H1 (cell line): ENCODE measurements at places on chromosomes 13 and 19. TPM values are rescaled to one million over a fixed set of nuclear protein-coding genes. Genes with fewer than 3 reads are reported as not detected.

KLK5 gene
- 1.7 and 2.0 TPM in 2 replicates for polyA plus RNA-seq

DNA sequence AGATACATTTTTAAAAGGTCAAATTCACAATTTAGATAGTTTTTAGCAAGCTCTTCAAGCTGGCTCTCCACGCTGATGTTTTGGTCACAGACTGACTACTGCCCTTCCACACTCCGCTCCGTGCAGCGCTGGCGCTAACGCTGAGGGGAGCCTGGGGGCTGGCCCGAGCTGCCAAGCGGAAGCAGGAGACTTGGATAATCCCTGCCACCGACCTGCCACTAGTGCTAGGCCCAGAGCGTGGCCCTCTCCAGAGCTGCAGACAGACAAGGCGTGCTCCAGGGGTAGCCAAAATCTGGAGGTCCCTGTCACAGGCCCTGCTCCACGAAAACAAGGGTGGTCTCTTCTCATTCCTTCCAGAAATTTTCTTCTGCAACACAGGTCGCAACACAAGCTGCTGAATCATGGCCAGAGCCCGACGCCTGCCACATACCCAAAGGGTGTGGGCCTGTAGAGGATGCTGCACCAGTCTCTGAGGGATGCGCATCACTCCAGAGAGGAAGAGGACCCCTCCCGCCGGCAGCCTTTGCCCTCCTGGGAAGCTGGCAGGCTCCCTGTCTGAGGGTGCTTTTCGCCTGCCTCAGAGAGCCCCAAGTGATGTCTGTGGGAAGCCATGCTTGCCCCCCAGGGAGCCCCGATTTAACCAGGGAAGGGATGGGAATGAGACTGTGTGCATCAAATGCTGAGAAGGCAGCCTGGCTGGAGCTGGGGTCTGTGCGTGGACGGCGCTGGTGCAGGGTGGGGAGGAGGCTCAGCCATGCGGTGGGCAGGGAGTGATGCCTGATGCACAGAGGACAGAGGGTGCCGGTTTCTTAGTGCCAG, 21.6 kb downstream of the CAPS start:
- H3K27me3 ChIP-seq = no peaks in the 10 kb centered on the region
- no peak for DNase-seq
- no peak overlapping the region for H3K27ac ChIP-seq
- H3K4me3 ChIP-seq = no peak overlapping the region
- no peaks in the 10 kb centered on the region for H3K4me1 ChIP-seq
- H3K36me3 ChIP-seq = peaks cover 2% of the 10 kb centered on the region; the same call in 1 of the 2 replicates

DNA sequence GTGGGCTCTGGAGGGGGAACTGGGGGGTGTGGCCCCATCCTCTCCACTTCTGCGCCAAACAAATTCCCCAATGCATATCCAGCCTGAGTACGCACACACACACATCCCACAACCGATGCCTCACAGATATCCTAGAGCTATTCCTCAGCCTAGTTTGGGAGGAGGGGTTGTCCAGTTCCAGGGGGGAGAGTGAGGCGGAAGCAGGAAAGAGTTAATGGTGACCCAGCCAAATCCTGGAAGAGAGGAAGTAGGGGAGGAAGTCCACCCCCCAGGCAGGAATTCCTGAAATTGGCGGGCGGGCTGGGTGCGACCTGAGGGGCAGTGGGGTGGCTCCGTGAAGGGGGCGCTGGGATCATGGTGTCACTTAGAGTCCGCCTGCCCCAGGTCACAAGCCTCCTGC, 897 bp downstream of the GPR4 start:
- peaks cover 14% of the 10 kb centered on the region for H3K4me1 ChIP-seq
- no peak overlapping the region; the same call in 1 of the 2 replicates for H3K4me3 ChIP-seq
- DNase-seq = no peak
- H3K27ac ChIP-seq = no peak overlapping the region
- no peaks in the 10 kb centered on the region for H3K36me3 ChIP-seq

SYCN gene
- polyA plus RNA-seq = not detected in 2 replicates

GRCh38 chr13:57846600-57847173, 215.1 kb downstream of the PCDH17 start:
- H3K4me3 ChIP-seq = no peak overlapping the region
- no peaks in the 10 kb centered on the region for H3K27me3 ChIP-seq
- no peaks in the 10 kb centered on the region for H3K36me3 ChIP-seq
- no peak for DNase-seq
- no peak overlapping the region for H3K27ac ChIP-seq
- no peaks in the 10 kb centered on the region for H3K4me1 ChIP-seq

DNA sequence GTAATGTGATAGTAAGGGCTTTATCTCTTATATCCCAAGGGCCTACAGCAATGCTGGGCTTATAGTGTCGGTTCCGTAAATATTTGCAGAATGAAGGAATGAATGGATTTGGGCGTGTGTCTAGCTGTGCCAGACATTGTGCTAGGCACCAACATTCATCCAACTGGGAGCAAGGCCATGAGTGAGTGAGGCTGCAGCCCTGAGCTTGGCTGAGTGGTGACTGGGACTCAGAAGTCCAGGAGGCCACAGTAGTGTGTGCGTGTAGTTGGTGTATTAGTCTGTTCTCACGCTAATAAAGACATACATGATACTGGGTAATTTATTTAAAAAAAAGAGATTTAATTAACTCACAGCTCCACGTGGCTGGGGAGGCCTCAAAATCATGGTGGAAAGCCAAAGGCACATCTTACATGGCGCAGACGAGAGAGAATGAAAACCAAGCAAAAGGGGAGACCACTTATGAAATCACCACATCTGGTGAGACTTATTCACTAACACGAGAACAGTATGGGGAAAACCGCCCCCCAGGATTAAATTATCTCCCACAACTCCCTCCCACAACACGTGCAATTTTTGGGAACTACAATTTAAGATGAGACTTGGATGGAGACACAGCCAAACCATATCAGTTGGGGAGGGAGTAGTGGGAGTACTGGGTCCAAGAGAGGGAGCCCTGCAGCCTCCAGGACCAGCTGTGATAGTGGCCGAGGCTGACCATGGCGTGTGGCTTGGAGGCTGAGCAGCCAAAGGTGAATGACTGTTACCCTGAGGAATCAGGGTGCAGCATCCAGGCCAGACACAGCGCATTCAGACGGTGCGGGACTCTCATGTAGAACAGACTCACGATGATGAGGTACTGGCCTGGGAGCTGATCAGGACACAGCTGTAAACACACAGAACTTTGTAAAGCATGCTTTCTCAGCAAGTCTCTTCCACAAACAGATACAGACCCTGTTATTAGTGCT, 104.6 kb downstream of the TEX26 start:
- H3K4me3 ChIP-seq = no peak overlapping the region
- H3K36me3 ChIP-seq = no peaks in the 10 kb centered on the region
- no peaks in the 10 kb centered on the region for H3K4me1 ChIP-seq
- no peak overlapping the region for H3K27ac ChIP-seq

- DNase-seq = no peak
- 0 out of 2 replicates have a peak, but pooled peaks cover 2% of the 10 kb centered on the region for H3K27me3 ChIP-seq
- H3K36me3 ChIP-seq = no peaks in the 10 kb centered on the region
- no peak overlapping the region for H3K4me3 ChIP-seq
- H3K4me1 ChIP-seq = peaks cover 5% of the 10 kb centered on the region
- H3K27ac ChIP-seq = no peak overlapping the region
Observed at GRCh38 chr13:95007322-95007721, 293.9 kb downstream of the ABCC4 start.

DNA sequence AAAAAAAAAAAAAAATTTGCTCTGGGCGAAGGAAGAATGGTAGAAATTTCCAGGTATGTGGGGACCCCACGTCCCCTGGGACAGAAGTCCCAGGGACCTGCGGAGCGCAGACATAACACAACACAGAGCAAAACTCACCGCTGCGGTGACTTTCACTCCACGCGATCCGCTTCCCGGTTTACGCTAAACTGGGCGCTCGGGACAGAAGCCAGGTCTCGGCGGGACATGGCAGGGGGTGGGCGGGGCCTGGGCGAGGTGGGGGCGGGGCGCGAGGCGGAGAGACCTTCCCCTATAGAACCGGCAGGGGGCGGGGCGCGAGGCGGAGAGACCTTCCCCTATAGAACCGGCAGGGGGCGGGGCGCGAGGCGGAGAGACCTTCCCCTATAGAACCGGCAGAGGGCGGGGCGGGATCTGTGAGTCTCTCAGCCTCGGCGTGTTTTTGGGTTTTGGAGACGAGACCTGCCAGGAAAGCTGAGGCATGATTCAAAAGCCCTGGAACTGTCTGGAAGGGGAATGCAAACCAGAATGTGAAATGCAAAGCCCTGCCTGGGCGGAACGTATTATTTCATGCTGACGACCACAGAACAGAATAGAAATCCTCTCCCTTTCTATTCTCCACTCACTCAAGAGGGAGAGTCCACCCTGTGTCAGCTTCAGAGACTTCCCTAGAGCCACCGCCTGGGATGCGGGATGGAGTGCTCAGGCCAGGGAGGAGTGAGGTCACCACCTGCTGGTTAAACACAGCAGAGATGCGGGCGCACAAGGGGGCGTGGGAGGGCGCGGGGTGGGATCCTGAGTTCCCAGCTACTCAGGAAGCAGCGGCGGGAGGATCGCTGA, 20.2 kb upstream of the ERVV-1 start:
- H3K27ac ChIP-seq = no peak overlapping the region
- peaks cover 10% of the 10 kb centered on the region; the same call in 1 of the 2 replicates for H3K4me1 ChIP-seq
- H3K36me3 ChIP-seq = no peaks in the 10 kb centered on the region

USE1 gene
- 13.9 and 16.6 TPM in 2 replicates for polyA plus RNA-seq

- H3K4me1 ChIP-seq = no peaks in the 10 kb centered on the region
- DNase-seq = no peak
- H3K27me3 ChIP-seq = no peaks in the 10 kb centered on the region
- H3K36me3 ChIP-seq = peaks cover 9% of the 10 kb centered on the region; the same call in 1 of the 2 replicates
Observed at GRCh38 chr13:46698014-46698413, 98.9 kb downstream of the ESD start.

RASIP1 gene
- 11.4 and 16.4 TPM in 2 replicates for polyA plus RNA-seq

DNA sequence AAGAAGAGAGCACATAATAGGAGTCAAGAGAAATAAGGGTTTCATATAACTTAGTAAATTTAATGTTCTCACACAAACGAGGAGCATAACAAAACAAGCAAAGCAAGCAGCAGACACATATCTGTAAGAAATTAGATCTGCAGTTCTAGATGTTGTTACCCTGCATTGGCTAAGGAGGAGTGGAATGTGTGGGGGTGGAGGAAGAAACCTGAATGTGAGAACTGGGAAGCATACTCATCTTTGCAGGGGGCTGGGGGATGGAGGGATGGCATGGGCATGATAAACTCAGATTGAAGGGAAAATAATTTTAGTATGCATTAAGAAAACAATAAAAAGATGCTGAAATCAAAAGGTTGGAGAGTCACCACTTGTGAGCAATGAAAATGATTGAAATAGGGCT, 255.0 kb downstream of the LIG4 start:
- H3K27ac ChIP-seq = no peak overlapping the region
- H3K27me3 ChIP-seq = no peaks in the 10 kb centered on the region
- no peaks in the 10 kb centered on the region for H3K36me3 ChIP-seq
- no peaks in the 10 kb centered on the region for H3K4me1 ChIP-seq

- H3K4me3 ChIP-seq = no peak overlapping the region
- peaks cover 14% of the 10 kb centered on the region for H3K4me1 ChIP-seq
- peaks cover 29% of the 10 kb centered on the region; the same call in 1 of the 2 replicates for H3K36me3 ChIP-seq
- no peaks in the 10 kb centered on the region for H3K27me3 ChIP-seq
- H3K27ac ChIP-seq = 0 out of 2 replicates have a peak overlapping the region, but pooled peaks have one; percentile 47
Observed at GRCh38 chr19:5590865-5591154, 23.1 kb upstream of the TINCR start.

GRCh38 chr19:7691497-7691896, 10.4 kb downstream of the FCER2 start:
- no peak for DNase-seq
- no peaks in the 10 kb centered on the region for H3K36me3 ChIP-seq
- H3K27ac ChIP-seq = no peak overlapping the region
- no peaks in the 10 kb centered on the region; the same call in 1 of the 2 replicates for H3K4me1 ChIP-seq
- H3K27me3 ChIP-seq = no peaks in the 10 kb centered on the region; the same call in 1 of the 2 replicates

DNA sequence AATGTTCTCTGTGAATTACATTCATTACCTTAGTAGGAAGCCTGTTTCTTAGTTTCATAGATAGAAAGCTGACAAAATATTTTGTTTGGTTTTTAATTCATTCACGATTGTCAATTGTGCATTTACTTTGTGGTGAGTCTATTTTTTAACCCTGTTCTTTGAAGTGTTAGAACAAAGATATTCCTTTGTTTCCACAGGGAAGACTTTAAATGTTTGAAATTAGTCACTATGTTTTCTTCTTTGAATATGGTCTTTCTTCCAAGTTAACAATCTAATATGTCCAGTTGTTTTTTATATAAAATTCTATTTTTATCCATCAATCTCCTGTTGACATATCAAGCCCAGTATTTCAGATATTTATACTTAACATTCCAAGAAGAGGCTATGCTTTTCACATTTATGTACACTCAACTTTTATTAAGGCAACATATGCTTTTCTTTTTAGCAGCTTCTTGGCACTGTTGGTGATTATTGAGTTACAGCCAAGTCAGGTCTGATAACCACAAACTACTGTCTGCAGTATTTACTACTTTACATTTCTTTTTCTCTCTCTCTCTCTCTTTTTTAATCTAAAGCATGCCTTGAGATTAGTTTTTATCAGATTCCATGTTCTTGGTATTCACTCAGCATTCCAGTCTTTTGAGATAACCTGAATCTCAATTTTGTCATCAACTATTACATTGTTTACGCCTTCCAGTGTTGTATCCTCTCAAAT, 812.8 kb upstream of the SLC10A2 start:
- no peak overlapping the region for H3K27ac ChIP-seq
- H3K36me3 ChIP-seq = no peaks in the 10 kb centered on the region
- no peaks in the 10 kb centered on the region for H3K27me3 ChIP-seq

DNA sequence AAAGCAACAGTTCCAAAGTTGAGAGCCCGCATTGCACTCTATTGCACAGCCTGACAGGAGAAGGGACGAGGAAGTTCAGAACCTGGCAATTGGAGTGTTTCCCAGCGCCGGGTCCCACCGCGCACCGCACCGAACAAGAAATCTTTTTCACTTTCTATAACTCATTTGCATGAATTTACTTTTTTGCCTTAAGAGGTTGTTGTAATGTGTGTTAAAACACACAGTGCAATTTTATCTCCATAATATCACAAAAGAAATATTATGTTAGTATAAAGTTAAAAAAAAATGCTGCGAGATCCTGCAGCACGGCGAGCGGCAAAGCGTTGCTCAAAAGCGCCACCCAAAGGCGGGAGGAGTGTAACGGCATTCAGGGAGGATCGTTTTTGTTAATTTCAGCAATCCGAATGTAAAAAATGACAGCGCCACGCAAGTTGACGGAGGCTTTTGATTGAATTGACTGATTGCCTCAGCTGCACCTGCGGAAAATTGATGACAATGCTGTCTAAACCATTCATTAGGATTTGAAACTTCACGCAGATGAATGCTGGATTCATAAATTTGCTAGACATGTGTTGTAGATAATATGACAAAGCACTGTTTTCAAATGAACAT, 303.6 kb upstream of the ZNF507 start:
- DNase-seq = no peak
- no peaks in the 10 kb centered on the region; the same call in 1 of the 2 replicates for H3K4me1 ChIP-seq
- peak overlapping the region; percentile 47 for H3K4me3 ChIP-seq
- H3K36me3 ChIP-seq = no peaks in the 10 kb centered on the region
- H3K27me3 ChIP-seq = peaks cover 6% of the 10 kb centered on the region; the same call in 1 of the 2 replicates
- no peak overlapping the region for H3K27ac ChIP-seq

- no peaks in the 10 kb centered on the region for H3K4me1 ChIP-seq
- H3K4me3 ChIP-seq = peak overlapping the region; percentile 49
- H3K36me3 ChIP-seq = no peaks in the 10 kb centered on the region
- H3K27me3 ChIP-seq = peaks cover 40% of the 10 kb centered on the region
- DNase-seq = no peak
- no peak overlapping the region for H3K27ac ChIP-seq
Observed at GRCh38 chr19:2478278-2478755, 2.4 kb downstream of the GADD45B start.
